GM23338 (cell line): ENCODE measurements at places on chromosomes 2 and 18.

DNA sequence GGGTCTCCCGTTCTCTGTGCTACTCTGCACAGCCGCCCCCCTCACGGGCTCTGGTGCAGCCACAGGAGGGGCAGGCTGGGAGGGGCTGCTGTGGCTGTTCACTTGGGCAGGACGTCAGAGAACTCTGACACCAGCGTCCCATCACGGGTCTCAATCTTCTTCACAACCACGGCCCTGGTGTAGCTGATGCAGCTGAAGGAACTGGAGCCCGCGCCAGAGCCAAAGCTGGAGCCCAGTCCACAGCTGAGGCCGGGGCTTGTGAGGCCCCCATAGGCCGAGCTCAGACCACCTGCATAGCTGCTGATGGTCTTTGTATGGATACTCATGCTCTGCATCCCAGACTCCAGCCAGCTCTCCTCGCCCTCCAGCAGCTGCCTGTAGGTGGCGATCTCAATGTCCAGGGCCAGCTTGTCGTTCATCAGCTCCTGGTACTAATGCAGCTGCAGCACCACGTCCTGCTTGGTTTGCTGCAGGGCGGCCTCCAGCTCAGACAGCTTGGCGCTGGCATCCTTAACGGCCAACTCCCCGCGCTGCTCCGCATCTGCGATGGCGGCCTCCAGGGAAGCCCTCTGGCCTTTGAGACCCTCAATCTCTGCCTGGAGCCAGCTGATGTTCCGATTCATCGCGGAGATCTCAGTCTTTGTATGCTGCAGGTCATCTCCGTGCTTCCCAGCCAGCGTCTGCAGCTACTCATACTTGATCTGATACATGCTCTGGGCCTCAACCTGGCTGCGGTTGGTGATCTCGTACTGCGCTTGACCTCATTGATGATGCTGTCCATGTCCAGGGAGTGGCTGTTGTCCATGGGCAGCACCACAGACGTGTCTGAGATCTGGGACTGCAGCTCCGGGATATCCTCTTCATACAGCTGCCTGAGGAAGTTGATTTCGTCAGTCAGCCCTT lies 7.4 kb upstream of the DUSP19 start:
- peak; percentile 88 for DNase-seq

DNA sequence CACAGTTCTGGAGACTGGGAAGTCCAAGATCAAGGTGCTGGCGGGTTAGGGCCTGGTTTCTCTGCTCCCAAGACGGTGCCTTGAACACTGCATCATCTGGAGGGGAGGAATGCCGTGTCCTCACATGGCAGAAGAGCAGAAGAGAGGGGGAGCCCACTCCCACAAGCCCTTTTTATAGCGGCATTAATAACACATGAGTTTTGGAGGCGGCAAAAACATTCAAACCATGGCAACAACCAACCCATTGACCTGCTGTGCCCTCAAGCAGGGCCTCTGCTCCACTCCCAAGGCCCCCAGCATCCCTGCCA lies 62.0 kb downstream of the SMAD7 start:
- no peak for DNase-seq

DNA sequence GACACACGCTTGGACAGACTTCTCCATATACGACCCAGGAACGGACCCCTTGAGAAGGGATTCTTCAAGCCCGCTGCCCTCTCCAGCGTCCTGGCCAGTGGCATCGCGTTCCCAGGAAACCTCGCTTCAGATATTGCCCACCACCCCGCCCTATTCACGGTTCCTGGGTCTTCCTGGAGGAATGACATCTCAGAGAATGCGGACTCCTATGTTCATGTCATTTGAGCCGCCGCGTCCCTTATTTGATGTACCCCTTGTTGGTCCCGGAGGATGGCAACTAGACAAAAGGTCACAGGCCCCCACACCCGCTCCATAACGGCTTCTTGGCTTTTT lies 588 bp upstream of the CCDC93 start:
- DNase-seq: peak; percentile 22

DNA sequence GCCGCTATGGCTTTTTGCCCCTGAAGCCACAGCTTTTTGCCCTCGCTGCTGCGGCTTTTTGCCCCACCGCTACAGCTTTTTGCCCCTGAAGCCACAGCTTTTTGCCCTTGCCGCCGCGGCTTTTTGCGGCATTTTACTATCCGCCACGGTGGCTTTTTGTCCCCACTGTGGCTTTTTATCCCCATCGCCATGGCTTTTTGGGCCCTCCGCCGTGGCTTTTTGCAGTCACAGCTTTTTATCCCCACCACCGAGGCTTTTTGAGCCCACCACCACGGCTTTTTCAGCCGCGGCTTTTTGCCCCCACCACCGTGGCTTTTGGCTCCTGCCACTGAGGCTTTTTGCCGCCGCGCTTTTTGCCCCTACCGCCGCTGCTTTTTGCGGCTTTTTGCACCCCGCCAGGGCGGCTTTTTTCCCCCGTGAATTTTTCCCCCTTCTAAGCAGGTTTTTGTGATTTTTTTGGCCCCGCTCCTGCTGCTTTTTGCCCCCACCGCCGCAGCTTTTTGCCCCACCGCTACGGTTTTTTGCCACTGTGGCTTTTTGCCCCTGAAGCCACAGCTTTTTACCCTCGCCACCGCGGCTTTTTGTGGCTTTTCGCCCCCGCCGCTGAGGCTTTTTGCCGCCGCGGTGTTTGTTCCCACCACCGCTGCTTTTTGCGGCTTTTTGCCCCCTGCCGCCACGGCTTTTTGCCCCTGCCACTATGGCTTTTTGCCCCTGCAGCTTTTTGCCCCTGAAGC lies 2797.2 kb upstream of the TEKT4 start:
- no peak for DNase-seq

GRCh38 chr18:61823595-61823994 lies 69.2 kb downstream of the RNF152 start:
- no peak for DNase-seq

GRCh38 chr18:33440060-33441043 lies at the start of gene CCDC178:
Gene CCDC178 (minus strand): TSS chr18:33440721. CDS start chr18:33412088, 28,633 bp downstream.
- peak; percentile 83 for DNase-seq

DNA sequence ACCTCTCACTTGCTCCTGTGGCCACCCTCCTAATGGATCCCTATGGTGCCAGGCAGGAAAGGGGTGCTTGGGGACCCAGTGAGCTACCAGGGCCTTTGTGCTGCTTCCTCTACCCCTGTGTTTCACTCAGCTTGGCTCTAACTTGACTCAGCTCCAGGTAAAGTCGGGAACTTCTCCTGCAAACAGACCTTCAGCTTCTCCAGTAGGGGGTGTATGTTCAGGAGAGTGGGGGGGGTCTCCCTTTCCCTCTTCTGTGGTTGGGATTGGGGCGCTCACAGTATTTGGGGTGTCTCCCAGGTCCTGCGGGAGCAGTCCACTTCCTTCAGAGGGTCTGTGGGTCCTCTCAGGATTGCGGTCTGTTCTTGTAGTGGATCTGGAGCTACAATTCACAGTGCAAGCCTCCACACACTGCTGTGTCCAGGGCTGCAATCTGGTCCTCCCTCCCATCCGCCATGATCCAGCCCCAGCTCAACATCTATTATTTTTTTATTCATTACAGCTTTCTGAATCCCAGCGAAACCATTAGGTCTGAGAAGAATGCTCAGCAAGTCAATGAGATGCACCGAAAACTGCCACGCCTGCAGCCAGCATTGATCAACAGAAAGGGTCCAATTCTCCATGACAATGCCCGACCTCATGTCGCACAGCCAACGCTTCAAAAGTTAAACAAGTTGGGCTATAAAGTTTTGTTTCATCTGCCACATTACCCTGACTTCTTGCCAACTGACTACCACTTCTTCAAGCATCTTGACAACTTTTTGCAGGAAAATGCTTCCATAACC lies 26.4 kb upstream of the SAP130 start:
- no peak for DNase-seq

DNA sequence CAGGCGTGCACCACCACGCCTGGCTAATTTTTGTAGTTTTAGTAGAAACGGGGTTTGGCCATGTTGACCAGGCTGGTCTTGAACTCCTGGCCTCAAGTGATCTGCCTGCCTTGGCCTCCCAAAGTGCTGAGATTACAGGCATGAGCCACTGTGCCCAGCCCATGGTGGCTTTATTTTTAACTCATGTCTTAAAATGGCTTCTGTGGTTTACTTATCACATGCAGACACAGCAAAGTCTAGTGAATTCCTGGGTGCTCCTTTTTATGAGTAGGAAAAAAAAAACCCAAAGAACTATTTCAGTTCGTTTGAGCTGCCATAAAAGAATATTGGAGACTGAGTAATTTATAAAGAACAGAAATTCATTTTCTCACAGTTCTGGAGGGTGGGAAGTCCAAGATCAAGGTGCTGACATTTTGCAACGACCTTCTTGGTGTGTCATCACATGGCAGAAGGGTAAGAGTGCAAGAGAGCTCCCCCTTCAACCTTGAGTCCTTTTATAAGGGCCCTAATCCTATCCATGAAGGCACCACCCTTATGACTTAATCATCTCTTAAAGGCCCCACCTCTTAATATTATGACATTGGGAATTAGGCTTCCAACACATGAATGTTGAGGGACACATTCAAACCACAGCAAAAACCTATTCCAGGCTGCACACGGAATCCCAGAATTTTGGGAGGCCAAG lies 12.6 kb upstream of the REL start:
- no peak for DNase-seq

- no peak for DNase-seq
These were observed 35.9 kb downstream of the MYO1B start for GRCh38 chr2:191280834-191281756.

DNA sequence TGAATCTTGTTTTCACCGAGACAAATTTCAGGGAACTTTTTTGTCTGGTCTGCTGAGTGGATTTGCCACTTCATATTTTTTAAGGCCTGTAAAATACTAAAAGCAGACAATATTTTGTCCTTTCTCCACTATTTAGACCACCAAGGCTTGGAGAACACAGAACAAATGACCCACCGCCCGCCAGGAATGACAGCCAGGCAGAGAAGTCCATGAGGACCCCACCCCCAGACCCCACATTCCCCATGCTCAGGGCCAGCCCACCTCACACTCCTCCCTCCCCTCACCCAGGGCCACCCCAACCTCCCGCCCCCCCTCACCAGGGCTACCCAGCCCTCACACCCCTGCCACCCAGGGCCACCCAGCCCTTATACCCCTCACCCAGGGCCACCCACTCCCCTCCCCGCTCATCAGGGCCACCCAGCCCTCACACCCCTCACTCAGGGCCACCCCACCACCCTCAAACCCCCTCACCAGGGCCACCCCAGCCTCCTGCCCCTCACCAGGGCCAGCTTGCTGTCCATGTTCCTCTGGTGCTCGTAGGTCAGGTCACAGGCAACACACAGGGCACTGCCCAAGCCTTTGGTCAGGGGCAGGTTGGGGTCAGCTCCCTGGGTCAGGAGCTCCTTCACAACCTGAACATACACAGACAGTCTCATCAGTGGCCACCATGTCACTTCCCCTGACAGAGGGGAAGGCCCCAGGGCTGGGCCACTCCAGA lies 50.6 kb downstream of the ANKMY1 start:
- DNase-seq: no peak

DNA sequence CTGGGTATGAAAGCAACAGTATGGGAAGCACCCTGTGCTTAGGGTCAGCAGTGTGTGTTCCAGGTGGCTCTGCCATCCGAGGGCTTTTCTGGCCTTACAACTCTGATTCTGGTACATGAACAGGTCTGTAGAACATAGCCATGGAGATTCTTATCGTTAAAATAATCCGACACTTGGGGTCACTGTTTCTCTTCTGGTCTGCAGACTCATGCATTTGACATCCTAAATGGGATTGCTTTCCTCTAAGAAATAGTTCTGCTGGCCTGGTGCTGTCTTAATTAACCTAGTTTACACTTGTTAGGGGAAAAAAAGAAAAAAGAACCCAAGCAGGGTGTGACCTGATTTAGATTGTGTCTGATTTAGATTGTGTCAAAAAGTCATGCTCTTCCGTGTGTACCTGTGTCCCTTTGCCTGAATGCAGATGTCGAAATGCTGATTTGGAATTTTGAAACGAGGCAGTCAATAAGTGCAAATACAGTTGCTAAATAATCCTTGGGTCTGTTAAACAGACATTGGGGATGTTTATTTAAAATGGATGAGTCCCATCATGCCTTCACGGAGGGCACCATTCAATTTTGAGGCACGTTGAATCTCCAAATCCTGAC lies 59.6 kb downstream of the TRPM8 start:
- peak; percentile 69 for DNase-seq

GRCh38 chr2:65691816-65692215 lies 259.4 kb upstream of the SPRED2 start:
- DNase-seq: no peak

- DNase-seq: no peak
These were observed 128.5 kb downstream of the TANC1 start for GRCh38 chr2:159096901-159097300.

DNA sequence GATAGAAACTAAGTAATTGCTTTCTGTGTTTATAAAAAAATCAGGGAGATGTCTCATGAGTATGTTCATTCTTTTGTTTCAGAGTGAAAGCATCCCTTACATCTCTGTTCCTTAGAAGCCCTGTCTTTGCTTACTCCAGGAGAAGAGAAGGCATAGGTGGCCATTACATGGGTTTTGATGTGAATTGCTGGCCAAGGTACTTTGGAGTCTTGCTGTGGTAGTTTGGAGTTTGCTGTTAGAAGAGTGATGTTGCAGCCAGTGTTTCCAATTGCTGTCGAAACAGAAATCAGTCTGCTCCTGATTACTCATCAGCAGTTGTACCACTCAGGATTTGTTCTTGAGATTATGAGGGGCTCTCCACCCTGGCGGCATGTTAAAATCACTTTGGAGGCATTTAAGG lies 97.8 kb upstream of the KLHL14 start:
- DNase-seq: no peak

DNA sequence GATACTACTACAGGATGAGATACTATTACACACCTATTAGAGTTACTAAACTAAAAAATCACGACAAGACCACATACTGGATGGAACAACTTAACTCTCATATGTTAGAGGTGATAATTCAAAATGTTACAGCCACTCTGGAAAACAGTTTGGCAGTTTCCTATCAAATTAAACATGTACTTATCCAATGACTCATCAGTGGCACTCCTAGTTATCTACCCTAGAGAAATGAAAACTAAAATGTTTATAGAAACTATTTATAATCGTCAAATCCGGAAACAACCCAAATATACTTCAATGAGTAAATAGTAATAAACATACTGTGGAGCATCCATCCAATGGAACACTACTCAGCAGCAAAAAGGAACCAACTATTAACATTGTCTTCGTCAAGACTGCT lies 137.0 kb upstream of the RBBP8 start:
- DNase-seq: no peak

DNA sequence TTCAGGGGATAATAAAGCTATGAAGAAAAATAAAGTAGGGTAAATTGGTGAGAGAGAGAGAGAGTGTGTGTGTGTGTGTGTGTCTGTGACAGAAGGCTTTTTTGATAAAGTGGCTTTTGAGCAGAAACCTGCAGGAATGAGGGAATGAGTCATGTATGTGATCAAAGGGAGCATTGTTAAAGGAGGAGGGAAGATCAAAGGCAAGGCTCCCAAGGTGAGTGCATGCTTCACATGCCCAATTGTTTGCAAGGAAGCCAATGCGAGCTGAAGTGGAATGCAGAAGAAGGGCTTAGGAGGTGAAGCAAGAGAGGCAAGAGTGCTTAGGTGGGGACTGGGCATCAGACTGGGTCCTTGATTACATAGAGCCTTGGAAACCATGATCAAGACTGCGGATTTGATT lies 96.8 kb downstream of the DNAH6 start:
- DNase-seq: peak; percentile 16

- no peak for DNase-seq
These were observed 19.8 kb downstream of the PIKFYVE start for GRCh38 chr2:208285853-208286252.

- peak; percentile 78 for DNase-seq
These were observed 64.2 kb downstream of the RBMS1 start for GRCh38 chr2:160429248-160430000.
